Activated CD4-positive, alpha-beta T cell treated with anti-CD3 and anti-CD28 coated beads, Interleukin-2, amount 50 U/mL, for 4 hours (primary cell): ENCODE measurements at places on chromosomes 3 and 15.

DNA sequence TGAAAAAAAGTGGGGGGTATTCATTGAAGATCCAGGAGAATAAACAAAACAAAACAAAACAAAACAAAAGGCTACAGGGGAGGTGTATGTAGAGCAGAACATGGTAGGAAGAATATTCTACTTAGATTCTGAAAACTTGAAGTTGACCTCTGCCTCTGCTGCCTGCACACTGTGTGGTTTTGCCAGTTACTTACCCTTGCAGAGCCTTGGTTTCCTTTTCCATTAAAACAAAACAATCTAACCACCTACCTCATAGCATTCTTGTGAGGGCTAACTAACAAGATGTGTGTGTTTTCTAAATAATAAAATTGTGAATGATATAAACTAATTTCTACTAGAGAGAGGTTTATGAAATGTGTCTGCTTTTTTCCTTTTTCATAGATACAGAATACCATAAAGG, 423.1 kb downstream of the TIGIT start:
- DNase-seq = no peak

GRCh38 chr15:66124651-66125050, 128.9 kb downstream of the MEGF11 start:
- DNase-seq = no peak

GRCh38 chr3:113238503-113238902, 27.1 kb downstream of the BOC start:
- no peak for DNase-seq

- no peak for DNase-seq
Observed at GRCh38 chr3:116905794-116906193, 196.2 kb downstream of the TUSC7 start.

- DNase-seq = no peak
Observed at GRCh38 chr3:144774897-144775296, 803.3 kb downstream of the DIPK2A start.

- DNase-seq = no peak
Observed at GRCh38 chr3:124281453-124282316, 289.8 kb upstream of the ROPN1 start.

GRCh38 chr3:138696666-138697370, 88.2 kb downstream of the FAIM start:
- DNase-seq = no peak

DNA sequence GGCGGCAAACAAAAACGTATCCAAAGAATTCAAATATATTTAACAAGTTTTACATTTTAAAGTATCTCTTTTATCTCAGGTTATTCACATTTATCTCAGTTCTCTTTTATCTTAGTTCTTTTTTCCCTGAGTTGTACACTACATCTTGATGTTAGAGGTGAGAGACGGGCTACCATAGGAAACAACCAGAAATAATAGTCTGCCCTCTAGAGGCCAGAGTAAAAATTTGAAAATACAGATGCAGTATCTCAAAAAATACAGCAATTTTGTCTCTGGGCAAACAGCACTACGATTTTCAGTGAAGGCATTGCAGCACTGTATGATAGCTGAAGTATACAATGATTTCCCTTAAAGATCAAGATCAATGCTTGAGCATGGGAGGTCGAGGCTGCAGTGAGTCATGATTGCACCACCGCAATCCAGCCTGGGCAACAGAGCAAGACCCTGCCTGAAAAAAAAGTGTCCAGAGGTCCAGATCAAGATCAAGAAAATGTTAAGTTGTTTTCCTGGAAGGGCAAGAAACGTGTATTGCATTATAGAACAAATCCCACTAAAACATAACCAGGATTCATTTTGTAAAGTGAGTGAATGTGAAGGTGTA, 82.6 kb upstream of the ATP11B start:
- no peak for DNase-seq

GRCh38 chr3:30475038-30475808, 131.2 kb upstream of the TGFBR2 start:
- no peak for DNase-seq

DNA sequence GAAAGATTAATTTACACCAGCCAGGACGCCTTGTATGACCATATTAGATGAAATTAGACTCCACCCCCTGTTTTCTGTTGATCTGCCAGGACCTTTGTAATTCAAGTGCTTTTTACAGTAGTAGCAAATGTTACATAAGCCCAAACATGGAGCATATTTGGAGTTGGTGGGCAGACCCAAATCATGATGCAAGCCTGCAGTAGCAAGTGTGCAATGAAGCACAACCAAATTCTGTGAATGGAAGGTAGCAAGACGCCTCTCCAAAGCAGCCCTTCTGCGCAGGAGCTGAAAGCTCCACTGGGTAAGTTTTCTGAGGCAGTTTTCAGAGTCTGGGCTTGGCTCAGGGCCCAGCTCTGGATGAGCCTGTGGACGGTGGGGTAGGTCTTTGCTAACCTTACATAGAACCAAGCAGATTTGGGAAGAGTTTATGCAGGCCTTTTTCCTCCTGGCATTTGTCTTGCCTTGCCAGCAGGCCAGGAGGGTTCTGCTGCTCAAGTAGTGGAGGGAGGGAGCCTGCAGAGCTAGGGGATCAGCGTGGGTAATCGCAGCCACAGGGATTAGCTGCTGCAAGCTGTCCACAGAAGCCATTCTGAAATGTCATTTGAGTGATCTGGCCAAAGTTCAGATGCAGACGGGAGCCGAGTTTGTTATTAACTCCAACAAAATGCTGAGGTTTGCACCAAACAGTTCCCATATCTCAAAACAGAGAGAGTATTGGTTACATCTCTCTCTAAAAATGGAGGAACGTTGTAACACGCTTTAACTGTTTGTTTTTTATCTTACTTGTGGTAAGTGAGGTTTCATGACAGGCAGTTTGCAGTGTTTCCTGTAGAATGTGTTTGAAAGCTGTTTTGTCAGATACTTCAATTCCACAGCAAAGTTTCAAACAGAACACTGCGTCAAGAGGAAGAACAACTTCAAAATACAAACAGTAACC, 55.4 kb downstream of the PSMD6 start:
- DNase-seq = no peak

- DNase-seq = no peak
Observed at GRCh38 chr3:53581671-53582070, 87.3 kb downstream of the CACNA1D start.

DNA sequence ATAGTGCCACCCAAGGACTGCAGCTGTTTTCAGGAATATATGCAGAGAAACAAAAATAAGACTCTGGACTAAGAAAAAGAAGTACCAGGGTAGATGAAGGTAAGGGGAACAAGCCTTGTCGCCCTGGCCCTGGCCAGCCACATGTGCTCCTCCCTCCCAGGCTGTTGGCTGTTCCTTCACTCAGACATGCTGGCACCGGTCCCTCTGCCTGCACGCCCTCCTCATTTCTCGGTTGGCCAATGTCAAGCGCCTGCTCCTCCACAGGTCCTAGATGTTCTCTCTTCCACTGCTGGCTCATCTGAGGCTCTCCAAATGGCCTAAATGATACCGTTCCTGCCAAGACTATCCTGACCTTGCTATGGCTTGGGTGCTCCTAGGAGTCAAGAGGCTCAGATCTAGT, 288.4 kb upstream of the LYSMD4 start:
- DNase-seq = no peak

- no peak for DNase-seq
Observed at GRCh38 chr3:115428841-115429240, 194.5 kb upstream of the GAP43 start.

DNA sequence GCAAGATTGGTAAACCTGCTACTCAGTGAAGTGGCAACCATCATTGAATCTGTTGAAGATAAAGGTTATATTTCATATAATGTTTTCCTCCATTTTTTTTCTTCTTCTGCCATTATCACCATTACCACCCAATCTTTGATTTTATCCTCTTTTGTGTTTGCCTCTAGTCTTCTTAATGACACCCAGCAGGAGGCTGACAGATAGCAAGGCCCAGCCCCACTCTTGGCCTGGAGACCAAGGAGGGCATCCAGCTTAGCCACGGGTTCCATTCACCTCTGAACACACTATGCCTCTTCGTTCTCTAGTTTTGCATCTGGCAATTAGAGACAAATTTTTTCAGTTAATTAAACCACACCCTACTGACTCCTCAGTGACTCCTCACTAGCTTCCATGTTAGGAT, 129.7 kb downstream of the TPRG1 start:
- no peak for DNase-seq

- DNase-seq = no peak
Observed at GRCh38 chr3:129890891-129891290, 2.6 kb downstream of the TMCC1 start.

GRCh38 chr3:99783011-99783573, 34.6 kb upstream of the CMSS1 start:
- no peak for DNase-seq

DNA sequence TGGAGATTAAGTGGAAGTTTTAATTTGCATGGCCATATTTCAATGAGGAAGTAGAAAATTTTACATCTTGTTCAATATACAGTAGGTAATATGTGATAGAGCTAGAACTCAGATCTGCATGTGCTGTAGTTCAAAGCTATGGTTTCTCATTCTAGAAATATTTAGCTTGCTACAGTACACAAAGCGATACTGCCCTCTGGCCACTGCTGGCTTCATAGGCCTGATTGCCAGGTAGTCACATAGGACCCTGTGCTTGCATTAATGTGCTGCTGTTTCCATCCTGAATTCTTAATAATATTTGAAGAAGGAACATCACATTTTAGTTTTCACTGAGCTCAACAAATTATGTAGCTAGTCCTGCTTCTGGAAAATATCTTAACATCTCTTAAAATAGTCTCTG, 87.0 kb downstream of the PLSCR2 start:
- no peak for DNase-seq

DNA sequence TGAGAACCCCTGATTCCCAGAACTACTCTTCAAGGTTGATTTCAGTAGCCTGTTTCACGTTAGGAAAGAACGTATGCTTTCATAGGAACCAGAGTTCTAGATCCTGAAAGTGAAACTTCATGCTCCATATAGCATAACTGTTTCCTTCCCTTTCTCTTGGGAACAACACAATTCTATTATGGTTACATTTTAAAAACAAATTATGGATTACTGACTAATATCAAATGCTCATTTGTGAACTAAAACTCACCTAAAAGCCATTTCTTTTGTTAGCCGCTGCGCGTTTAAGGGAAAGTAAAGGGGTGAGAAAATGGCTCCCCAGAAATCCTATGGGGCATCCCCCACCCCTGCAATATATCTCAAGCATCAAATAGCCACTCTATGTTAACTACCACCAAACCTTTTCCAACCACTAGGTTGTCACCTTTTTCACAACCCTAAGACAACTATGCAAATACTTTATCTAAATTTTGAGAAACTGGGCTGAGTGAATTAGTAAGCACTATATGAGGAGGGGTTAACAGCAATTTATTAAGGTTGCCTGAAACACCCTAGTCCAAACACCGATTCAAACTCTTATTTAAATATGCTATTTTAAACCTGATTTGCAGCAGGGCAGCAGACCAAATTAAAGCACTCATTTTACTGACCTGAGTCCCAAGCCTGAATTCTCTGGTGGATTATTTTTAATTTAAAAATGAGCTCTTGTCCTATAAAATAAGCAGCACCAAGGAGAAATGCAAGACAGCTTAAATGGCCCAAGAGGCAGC, 2.4 kb downstream of the SIAH2 start:
- peak; percentile 39 for DNase-seq
